ENCODE measurements at places on chromosomes 4 and X.

GRCh38 chrX:74924449-74925224 is 615 bp downstream of the NEXMIF start:
- no peak for DNase-seq

- no peak for DNase-seq
Observed at GRCh38 chr4:85078016-85078415, 111.5 kb upstream of the WDFY3 start.

DNA sequence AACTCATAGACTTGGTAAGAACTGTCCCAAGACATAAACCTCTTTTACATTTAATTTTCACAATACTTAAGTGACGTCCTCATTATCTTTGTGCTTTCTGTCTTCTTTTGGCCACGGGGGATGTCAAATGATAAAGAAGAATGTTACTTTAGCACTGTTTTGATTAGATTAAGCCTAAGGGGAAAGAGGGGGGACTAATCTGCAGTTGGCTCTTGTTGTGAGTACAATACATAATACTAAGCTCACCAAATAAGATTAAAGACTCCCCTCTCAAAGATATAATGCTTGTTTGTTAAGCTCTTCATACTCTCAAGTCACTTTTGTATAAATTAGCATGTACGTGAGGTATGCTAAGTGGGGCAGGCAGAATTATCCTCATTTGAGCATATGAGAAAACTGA is 36.5 kb downstream of the OCRL start:
- no peak for DNase-seq

DNA sequence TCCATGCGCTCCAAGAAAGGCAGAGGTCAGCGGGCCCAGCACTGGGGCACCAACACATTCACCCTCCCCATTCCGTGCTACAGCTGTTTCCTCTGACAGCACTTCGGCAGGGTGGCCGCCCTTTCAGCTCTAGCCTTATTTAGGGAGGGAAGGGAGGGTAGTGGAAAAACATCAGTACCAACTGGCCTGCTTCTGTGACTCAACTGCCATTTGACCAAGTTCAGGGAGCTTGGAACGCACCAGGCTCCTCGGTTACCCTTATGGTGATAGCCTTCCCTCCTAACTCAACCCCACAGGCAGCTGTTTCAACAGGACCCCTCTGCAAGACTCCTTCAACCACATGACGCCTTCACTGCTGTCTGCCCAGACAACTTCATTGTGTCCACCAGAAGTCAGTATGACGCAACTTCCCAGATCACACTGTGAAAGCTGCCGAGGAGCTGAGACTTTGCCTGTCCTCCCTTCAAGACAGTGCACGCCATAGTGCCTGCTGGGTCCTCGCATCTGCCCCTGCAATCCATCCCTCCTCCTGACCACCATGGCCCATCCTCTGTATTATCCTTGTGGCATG is 132.2 kb downstream of the AFAP1 start:
- DNase-seq: no peak

DNA sequence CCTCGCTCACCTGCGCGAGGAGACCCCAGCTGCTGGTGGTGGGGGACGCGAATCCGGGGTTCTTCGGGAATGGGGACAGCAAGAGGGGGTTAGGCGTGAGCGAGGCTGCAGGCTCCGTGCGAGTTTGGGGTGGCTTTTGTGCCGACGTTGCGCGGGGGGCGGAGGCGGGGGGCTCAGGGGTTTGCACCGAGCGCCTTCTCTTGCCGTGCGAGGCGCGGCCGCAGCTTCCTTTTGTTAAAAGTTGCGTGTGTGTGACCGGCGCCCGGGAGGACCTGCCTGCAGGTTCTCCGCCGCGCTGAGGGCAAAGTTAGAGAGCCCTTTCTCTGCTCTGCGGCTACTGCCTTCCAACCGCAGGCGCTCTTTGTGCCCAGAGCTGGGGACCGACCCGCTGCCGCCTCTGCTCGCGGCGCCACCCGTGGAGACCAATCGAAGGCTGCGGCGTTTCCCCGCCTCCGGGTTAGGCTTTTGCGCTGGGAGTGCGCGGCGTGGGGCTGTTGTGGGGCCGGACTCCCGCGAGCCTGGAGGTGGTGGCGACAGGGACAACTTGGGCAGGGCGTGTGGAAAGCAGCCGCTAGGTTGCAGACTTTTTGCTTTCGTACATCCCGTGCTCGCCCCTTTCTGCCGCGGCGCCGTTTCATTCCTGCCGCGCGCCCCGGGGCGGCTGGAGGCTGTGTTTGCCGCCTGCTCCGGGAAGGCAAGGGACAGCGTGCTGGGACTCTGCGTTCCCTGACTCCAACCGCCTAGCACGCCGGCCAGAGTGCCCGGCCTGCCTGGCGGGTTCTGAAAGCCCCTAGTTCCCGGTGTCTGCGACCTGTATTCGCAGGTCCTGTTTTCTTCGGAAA is 716 bp downstream of the KIT start:
- DNase-seq: peak; percentile 14

DNA sequence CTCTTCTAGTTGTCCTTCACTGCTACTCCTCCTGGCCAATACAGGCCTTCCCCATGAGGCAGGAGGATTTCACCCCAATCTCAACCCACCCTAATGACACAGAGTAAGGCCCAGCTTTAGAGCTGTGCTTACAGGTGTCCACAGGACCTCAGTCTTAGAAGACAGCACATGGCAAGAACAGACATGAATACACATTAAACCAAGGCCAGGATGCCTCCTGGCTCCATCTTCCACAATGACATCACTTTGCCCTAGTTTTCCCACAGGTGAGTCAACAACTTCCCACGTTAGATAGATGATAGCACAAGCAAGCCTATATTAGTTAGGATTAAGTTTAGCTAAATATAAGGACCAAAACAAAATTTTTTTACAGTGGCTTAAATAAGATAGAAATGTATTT is 63.8 kb upstream of the NOCT start:
- no peak for DNase-seq

GRCh38 chr4:73539386-73539785 is 57.8 kb downstream of the AFM start:
- DNase-seq: no peak

- DNase-seq: peak; percentile 6
Observed at GRCh38 chr4:55122235-55122634, 3.2 kb downstream of the KDR start.

GRCh38 chr4:11153171-11153750 is 275.4 kb downstream of the HS3ST1 start:
- no peak for DNase-seq

GRCh38 chr4:58063404-58064160 is 953.4 kb upstream of the IGFBP7 start:
- DNase-seq: no peak

- DNase-seq: no peak
Observed at GRCh38 chr4:3062471-3062870, 11.9 kb downstream of the HTT-AS start.

Measured in HepG2 (cell line).